SHP77 (cell line): ENCODE measurements at places on chromosomes 2 and 18.

DNA sequence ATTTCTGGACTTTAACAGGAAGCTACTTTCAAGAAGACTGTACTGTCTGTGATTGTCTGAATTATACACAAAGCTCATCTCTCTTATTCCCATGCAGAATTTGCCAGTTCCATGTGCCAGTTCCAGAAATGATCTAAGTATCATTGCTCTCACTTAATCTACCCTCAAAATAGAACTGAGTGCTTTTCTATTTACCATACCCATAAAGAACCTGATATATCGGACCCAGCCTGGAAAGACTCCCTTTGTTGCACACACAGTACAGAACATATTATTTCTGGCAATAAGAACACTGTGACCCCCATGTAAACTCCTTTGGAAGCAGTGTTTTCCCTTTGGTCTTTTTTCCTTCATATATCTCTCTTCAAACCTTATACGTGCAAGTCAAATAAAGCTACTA lies 102.3 kb upstream of the TTN start:
- no peak for DNase-seq

GRCh38 chr18:286515-287310 lies 18.9 kb upstream of the THOC1 start:
- DNase-seq, result no peak

GRCh38 chr18:62081248-62081647 lies 105.6 kb downstream of the PIGN start:
- DNase-seq, result no peak

DNA sequence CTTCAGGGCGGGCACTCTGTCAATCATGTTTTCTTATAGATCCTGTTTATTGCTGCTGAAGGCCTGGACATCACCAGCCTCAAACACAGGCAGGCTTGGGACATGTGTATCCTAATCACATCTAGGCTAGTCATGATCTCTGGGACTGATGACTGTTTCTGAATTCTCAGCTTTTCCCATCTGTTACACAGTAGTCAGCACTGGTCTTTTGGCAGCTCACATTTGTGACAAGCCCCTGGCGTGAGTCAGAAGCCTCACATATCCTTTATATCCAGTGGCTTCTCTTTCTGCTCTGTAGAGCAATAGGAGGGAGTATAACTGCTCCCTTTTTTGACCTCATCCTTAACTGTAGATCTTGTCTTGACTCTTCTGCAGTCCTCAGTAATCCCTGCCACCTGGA lies 4.5 kb downstream of the SEMA4F start:
- DNase-seq, result no peak

- DNase-seq, result peak; percentile 31
Measured at GRCh38 chr2:56749152-56749752, 565.5 kb downstream of the CCDC85A start.

- DNase-seq, result no peak
Measured at GRCh38 chr2:122034344-122034743, 278.9 kb downstream of the TSN start.

GRCh38 chr2:39648580-39648979 lies 17.1 kb upstream of the TMEM178A start:
- DNase-seq, result no peak

DNA sequence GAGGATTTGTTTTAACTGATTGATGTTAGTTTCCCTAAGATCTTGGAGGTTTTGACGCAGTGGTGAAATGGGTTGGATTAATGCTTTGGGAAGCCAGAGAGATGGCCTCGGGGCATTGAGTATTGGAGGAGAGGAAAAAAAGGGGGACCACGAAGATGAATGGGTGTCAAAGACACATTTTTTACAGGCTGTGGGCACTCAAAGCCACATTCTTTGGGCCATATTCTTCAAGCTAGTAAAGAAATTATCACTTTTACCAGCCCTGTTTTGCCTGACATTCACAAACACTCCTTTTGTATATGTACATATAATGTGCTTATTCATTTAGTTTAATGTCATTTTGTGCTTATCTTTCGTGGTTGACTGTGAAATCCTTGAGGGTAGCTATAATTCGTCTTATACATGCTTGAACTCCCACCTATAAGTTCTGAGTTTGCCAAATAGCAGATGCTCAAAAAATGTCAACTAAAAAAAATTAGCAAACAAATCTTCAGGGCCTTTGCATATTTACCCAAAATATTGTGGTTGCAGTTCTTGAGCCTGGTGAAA lies 146.3 kb downstream of the ARL6IP6 start:
- DNase-seq, result no peak

GRCh38 chr2:177753682-177754491 lies 318.7 kb downstream of the PDE11A start:
- peak; percentile 86 for DNase-seq

- no peak for DNase-seq
Measured at GRCh38 chr2:214127571-214127970, 283.3 kb upstream of the VWC2L start.
